ENCODE measurements at places on chromosomes 12 and 14. TPM values are rescaled to one million over a fixed set of nuclear protein-coding genes. Genes with fewer than 3 reads are reported as not detected.
A peak's percentile ranks its signal among the peaks of the same experiment; 100 is the strongest.

GRCh38 chr12:11765817-11766794 lies 116.6 kb downstream of the ETV6 start:
- H3K36me3 ChIP-seq = no peaks in the 10 kb centered on the region
- DNase-seq = no peak
- H3K4me1 ChIP-seq = peaks cover 24% of the 10 kb centered on the region
- H3K27ac ChIP-seq = no peak overlapping the region
- H3K27me3 ChIP-seq = no peaks in the 10 kb centered on the region

DNA sequence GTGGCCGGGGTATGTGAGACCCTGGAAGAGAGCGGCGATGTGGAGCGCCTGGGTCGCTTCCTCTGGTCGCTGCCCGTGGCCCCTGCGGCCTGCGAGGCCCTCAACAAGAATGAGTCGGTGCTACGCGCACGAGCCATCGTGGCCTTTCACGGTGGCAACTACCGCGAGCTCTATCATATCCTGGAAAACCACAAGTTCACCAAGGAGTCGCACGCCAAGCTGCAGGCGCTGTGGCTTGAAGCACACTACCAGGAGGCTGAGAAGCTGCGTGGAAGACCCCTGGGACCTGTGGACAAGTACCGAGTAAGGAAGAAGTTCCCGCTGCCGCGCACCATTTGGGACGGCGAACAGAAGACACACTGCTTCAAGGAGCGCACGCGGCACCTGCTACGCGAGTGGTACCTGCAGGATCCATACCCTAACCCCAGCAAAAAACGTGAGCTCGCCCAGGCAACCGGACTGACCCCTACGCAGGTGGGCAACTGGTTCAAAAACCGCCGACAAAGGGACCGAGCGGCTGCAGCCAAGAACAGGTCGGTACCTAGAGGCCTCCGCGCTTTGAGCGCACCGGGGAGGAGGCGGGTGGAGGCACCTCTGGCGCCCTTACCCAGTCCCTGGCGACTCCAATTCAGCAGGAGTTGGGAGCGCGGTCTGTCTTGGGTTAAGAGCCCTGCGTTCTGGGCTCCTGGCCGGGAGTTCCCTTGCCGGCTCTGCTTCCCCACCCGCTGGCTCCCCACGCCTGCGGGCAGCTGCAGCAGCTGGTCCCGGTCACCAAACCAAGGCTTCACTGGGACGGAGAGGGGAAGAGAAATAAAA lies 700 bp downstream of the SIX6 start:
- H3K27ac ChIP-seq = no peak overlapping the region
- peaks cover 48% of the 10 kb centered on the region for H3K4me1 ChIP-seq
- peak; percentile 79 for DNase-seq
- H3K27me3 ChIP-seq = peaks cover 100% of the 10 kb centered on the region

KLRC2 gene
- total RNA-seq = not detected

- no peaks in the 10 kb centered on the region for H3K27me3 ChIP-seq
- H3K4me1 ChIP-seq = no peaks in the 10 kb centered on the region
- H3K4me3 ChIP-seq = no peak overlapping the region
- DNase-seq = no peak
- no peaks in the 10 kb centered on the region for H3K36me3 ChIP-seq
- no peak overlapping the region for H3K27ac ChIP-seq
Observed at GRCh38 chr12:89765959-89766824, 57.6 kb upstream of the ATP2B1 start.

TSHR gene
- not detected for total RNA-seq

DNA sequence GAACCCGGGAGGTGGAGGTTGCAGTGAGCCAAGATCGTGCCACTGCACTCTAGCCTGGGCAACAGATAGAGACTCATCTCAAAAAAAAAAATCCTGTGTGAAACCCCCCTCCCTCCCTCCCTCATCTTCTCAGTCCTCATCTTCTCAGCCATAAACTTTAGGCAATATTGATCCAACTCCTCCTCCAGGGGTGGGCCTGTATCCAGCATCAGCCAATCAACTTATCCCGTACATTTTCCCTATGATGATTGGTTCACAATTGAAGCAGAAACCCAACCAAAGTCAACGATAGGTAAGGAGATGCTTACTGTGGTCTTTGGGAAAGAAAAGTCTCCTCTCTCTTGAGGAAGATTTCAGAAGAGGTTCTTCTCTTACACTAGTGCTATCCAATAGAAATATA lies 33.5 kb upstream of the CIT start:
- no peak for DNase-seq
- H3K27me3 ChIP-seq = no peaks in the 10 kb centered on the region
- no peak overlapping the region for H3K4me3 ChIP-seq
- no peaks in the 10 kb centered on the region for H3K36me3 ChIP-seq
- H3K4me1 ChIP-seq = no peaks in the 10 kb centered on the region
- no peak overlapping the region for H3K27ac ChIP-seq

DNA sequence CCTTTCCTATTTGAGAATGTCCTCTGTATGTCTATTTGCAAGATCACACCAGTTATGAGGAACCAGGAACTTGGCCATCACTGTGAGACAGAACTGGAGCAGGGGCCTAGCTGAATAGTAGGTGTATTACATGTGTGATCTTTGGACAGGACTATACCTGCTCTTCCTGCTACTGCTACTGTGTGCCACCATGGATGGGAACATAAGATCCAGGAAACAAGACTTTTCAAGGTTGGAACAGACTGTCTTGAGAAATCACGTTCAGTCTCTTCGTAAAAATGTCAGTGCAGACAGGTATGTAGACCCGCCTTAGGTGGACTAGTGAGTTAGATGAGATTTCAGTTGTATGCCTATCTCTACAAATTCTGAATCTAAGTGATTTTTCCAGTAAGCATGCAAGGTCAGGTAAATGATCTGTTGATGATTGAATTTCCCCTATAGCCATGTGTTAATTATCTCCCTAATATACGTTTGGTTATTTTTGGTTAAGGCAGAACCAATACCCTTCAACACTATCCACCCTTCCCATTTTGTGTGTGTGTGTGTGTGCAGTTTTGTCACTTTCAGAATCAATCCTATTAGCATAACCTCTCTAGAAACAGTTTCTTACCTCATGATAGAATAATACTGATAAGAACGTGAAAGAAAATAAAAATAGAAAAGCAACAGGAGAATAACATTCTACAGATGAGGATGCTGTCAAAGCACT lies 7.1 kb downstream of the A2M start:
- DNase-seq = no peak
- H3K4me1 ChIP-seq = no peaks in the 10 kb centered on the region
- no peaks in the 10 kb centered on the region for H3K27me3 ChIP-seq
- H3K36me3 ChIP-seq = no peaks in the 10 kb centered on the region
- no peak overlapping the region for H3K4me3 ChIP-seq

PARP2 gene
- 42.9 TPM for total RNA-seq

CELA1 gene
- not detected for total RNA-seq

OR4E2 gene
- total RNA-seq = not detected

ACVR1B gene
- 13.5 TPM for total RNA-seq

TAS2R46 gene
- total RNA-seq = 0.48 TPM

GRCh38 chr12:39897315-39897714 lies 208.6 kb downstream of the SLC2A13 start:
- no peak overlapping the region for H3K27ac ChIP-seq
- H3K36me3 ChIP-seq = no peaks in the 10 kb centered on the region
- DNase-seq = no peak
- H3K4me3 ChIP-seq = no peak overlapping the region

GRCh38 chr12:116166306-116166705 lies 111.2 kb downstream of the MED13L start:
- H3K27me3 ChIP-seq = no peaks in the 10 kb centered on the region
- DNase-seq = no peak
- no peak overlapping the region for H3K27ac ChIP-seq
- no peaks in the 10 kb centered on the region for H3K36me3 ChIP-seq

GRCh38 chr14:101082436-101083384 lies 179.2 kb upstream of the RTL1 start:
- no peaks in the 10 kb centered on the region for H3K27me3 ChIP-seq
- no peaks in the 10 kb centered on the region for H3K36me3 ChIP-seq
- no peak for DNase-seq
- H3K27ac ChIP-seq = no peak overlapping the region
- H3K4me3 ChIP-seq = no peak overlapping the region

DNA sequence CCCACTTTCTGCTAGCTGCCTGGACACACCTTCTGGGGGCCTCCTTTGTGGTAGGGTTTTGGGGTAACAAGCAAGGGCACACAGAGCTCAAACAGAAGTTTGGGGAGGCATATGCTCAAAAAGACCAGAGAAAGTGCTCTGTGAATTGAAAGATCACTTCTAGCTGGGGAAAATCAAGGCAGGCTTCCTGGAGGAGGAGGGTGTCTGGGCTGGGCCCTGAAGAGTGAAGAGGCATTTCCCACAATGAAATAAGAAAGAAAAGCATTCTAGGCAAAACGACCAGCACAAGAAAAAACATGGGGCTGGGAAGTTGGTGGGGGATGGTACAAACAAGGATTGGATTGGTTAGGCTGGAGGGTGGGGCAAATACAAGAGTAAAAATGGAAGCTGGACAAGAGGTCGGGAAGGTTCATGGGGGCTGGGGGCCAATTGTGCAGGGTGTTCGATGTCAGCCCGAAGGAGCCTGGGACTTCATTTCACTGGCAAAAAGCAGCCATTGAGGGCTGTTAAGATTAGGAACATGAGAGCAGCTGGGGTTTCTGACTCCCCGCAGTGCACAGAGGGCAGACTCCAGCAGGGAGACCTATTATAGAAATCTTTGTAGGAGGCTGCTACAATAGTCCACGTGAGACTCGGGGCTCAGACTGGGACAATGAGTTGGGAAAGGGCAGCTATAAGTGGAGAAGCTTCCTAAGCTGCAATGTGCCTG lies 51.5 kb upstream of the CMKLR1 start:
- DNase-seq = no peak
- H3K27me3 ChIP-seq = no peaks in the 10 kb centered on the region
- no peak overlapping the region for H3K27ac ChIP-seq

NEUROD4 gene
- not detected for total RNA-seq

DNA sequence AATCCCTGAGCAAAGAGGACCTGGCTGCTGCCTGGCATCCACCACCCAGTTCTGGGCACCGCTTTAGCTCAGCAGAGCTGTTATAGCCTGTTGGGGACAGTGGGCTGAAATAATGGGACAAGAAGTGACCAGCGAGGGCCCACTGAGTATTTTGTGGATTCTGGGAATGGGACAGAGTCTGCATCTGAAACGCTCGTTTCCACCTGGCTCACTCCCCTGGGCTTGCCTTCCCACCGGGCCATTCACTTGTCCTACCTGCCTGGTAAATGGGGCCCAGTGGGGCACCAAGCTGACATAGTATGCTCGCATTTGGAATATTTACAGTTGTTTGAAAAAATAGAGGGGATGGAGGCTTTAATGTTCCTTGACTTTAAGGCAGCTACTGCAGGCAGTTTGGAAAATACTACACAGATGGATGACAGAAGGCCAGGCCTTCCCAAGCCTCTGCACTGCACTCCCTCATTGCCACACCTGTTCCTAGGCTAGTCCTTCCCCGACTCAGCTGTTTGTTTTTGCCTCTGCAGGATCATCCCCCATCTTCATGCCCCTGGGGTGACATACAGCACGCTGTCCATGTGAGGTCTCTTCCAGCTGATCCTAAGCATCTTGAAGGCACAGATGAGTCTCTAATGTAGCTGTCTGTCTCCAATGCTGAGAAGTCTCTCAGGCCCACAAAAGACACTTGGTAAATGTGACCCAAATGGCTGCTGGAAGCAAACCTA lies 61.3 kb upstream of the DICER1 start:
- H3K36me3 ChIP-seq = no peaks in the 10 kb centered on the region
- DNase-seq = no peak
- peaks cover 11% of the 10 kb centered on the region for H3K4me1 ChIP-seq
- H3K4me3 ChIP-seq = no peak overlapping the region
- no peak overlapping the region for H3K27ac ChIP-seq

Measured in H1 (cell line).